ENCODE measurements at places on chromosomes 12 and 14.
A peak's percentile ranks its signal among the peaks of the same experiment; 100 is the strongest.

DNA sequence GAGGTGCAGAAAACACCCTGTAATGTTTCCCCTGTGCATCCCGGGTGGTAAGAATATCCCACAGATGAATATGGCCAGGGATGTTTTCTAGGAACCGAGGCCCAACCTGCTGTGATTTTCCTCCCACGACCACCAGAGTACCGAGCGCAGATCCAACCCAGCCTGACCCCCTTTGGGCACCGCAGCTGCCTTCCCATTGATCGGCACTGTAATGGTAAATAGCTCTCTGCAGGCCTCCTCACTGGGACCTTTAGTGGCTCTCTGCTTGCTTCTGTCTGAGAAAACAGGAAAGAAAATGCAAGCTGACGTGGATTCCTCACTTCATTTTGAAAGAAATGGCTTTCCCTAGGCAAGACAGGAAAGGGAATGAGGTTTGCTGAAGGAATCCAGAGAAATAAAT lies 2.4 kb upstream of the RAB15 start:
- DNase-seq: no peak

DNA sequence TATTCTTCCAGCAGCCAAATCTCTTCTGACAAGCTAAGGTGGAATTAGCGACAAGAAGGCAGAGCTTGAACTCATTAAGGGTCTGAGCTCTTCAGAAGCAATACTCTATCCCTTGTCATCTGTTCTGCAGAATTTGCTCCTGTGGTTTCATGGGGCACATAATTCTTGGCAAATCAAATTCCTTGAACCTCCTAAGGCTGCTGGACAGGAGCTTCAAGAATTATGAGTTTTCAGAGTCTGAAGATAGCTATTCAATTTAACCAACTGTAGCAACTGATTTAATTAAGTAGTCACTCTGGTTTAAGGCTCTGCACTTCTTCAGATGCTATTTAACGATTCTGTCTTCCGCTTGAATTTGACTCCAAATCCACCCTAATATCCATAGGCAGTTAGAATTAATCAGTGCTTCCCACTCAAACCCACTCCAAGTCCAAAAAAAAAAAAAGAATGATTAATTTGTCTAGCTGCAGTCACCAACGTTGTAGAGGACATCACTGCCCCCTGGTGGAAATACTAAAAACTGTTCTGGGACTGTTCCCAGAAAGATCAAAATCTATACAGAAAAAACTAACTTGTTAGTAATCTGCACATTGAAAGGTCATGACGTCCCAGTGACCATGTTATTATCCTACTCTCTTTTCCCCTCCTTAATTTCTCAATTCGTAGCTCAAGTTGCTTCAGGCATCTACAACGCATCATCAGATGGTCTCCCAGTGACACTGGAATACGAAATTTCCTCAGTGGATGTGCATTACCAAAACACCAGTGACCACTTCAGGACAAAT lies 169.9 kb downstream of the KIF21A start:
- DNase-seq: peak; percentile 24

DNA sequence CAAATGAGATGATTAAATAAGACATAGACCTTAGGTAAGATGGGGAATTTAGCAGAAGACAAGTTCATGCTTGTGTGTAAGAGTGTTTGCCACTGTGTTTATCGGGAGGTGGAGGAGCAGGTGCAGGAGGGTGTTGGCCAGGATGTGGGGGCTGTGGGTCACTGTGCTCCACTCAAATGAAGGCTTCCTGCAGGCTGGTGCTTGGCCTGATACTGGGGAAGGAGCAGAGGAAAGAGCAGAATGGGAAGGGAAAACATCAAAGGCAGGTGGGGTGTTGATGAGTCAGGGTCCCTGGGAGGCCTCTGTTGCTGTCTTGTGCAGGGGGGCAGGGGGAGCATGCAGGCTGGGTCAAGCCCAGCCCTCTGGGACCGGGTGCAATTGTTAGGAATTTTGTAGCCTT lies 126.5 kb downstream of the TSPAN9 start:
- no peak for DNase-seq

DNA sequence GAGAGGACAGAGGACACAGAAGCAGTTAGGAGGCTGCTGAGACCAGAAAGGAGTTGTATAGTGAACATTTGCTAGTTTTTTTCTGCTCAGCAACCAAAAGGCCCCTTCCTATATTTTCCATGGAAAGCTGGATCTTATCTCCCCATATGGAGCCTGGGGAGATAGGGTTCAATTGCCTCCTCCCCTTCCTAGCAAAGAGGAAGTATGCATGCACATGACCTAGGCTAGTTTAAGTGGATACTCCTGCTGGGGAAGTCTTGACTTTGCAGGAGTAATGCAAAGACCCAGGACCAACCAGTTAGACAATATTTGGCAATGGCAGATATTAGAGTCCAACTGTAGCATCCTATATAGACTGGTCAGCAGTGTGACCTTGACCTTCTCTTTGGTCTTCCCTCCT lies 15.1 kb downstream of the CHD8 start:
- DNase-seq: no peak

DNA sequence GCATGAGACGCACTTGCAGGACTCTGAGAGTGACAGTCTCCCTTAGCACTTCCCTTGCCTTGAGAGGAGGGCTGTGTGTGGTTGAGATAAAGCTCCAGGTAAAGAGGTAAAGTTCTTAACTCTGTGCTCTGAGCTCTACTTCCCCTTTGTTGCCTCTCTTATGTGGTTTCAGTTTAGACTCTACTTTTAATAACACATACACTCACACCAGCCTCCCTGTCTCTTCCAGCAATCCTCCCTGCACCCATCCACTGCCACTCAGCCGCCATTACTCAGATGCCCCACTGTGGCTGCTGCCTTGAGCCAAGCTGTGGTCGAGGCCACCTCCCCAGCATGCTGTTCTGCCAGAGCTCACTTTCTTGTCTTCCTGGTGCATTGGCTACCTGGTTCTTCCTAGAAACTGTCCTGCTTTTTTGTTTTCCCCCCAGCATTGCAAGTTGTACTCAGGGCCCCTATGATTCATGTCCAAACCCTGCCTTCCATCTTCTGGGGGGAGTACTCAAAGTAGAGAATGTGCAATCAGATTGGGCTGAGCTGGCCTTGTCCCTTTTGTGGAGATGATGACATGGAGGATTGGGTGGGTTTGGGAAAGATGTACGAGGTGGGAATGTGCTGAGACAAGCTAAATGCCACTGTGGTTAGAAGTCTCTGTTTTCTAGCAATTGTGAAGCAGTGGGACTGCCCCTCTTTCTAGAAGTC lies 115.5 kb upstream of the PARP11 start:
- DNase-seq: no peak

DNA sequence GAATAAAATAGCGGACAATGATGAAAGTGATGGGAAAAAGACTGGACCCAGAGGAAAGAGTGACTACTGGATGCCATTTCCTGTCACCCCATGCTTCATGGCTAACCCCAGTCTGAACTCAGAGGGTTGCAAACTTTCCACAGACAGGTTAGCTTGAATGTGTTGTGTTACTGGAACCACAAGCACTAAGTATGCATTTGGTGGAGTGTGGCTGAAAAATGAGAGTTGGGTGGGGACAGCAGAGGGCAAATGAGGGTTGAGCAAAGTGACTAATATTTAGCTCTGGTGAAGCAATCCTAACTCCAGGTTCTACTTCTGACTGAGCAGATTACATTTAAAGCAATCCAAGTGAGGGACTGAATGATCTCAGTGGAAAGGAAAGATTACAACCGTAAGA lies 1.6 kb downstream of the SLC16A7 start:
- DNase-seq: peak; percentile 73

DNA sequence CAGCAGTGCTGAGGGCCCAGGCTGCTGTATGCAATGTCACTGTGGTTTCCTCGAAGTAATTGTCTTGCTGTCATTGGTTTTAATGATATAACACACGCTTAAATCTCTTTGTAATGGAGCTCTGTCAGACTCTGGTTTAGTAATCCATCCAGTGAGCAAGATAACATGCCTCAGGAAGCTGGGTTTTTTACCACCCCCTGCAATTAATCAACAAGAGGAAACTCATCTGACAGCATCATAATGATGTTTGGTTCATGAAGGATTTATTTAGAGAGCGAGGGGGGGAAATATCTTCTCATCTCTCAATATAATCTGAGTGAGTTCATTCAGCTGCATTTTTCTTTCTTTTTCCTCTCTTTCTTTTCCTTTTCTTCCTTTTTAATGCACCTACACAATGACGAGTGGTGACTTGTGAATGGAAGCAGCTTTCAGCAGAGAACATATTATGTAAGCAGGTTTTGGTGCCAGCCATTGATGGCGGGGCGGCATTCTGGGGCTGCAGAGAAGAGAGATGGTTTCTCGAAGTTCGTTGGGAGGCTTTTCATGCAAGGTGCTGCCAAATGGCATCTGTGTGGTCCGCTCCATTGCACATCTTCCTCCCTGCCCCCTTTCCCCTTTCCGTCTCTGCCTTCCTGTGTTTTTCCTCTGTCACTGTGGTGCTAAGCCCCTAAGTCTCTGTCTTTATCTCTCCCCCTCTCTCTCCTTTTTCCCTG lies 6.7 kb downstream of the RPH3A start:
- DNase-seq: no peak

Measured in right hindlimb (tissue), 1 donor.